ENCODE measurements at places on chromosomes 13 and 19.

GRCh38 chr13:100673713-100674571 is 653 bp downstream of the TMTC4 start:
- peak; percentile 38 for DNase-seq

DNA sequence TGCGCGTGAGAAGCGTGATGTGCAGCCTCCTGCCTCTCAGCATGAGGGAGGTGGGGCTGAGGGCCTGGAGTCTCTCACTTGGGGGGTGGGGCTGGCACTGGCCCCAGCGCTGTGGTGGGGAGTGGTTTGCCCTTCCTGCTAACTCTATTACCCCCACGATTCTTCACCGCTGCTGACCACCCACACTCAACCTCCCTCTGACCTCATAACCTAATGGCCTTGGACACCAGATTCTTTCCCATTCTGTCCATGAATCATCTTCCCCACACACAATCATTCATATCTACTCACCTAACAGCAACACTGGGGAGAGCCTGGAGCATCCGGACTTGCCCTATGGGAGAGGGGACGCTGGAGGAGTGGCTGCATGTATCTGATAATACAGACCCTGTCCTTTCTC is 8.7 kb downstream of the CD177 start:
- no peak for DNase-seq

DNA sequence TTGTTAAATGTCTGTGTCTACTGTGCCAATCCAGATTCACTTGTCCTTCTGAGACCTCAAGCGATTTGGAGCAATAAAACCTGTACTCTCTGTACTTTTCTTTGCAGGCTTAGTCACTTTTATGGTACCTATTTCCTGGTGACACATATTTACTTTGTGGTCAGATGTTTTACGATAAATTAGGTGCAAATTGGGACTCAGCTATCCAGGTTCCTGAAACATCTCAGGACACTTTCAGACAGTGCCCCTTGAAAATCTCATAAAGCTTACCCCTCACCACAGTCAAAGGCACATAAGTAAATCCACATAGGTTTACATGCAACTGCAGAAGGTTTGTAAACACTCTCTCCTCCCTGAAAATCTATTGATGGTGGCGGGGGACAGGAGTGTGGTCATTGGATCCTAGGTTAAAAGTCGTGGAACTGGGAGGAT is 438.8 kb downstream of the EFNB2 start:
- no peak for DNase-seq

- DNase-seq = no peak
Observed at GRCh38 chr19:57437931-57438330, 2.8 kb downstream of the ZNF749 start.

DNA sequence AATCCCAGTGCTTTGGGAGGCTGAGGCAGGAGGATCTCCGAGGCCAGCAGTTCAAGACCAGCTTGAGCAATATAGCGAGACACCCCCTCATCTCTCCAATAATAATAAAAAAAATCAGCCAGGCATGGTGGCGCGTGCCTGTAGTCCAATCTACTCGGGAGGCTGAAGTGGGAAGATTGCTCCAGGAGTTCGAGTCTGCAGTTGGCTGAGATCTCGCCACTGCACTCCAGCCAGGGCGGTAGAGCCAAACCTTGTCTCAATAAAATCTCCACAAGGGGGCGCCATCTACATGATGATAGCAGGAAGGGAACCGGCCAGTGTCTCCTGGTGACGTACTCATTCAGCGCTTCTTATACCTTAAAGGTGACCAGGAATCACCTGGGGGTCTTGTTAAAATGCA is 13.6 kb upstream of the C5AR1 start:
- peak; percentile 93 for DNase-seq

DNA sequence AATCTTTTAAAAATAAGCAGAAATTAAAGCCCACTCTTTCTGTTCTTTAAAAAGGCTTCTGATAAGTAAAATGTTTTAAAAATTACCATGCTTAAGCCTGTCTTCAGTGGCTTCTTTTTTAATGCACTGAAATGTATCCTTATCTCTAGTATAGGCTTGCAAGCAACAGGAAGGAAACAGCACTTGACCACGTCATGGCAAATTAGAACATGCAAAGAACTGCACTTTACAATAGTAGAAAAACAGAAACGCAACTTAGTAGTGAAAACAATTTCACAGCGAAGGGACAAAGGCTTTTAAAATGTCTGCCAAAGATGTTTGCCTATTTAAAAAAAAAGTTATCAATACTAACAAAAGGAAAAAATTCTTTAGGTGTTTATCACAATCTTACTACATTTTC is 36.3 kb downstream of the ELF1 start:
- no peak for DNase-seq

- no peak for DNase-seq
Observed at GRCh38 chr19:54373781-54374631, 9.3 kb upstream of the LAIR1 start.

DNA sequence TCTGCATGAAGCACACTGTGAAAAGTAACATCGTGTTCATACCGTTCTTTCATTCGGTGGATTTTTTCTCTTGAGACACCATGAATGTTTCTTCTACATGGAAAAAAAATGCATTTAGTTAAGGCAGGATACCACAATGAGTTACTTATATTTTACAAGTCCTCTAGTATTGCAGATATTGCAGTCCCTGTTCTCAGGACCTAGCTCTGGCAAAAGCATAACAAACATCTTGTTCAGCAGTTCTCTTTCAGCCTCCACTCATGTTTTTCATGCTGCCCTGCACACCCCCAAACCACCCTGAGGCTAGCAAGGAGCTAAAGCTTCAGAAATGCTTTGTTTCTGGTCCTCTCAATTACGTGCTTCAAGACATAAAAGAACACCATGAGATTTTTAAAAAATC is 24.8 kb downstream of the N4BP2L1 start:
- DNase-seq = no peak

- DNase-seq = no peak
Observed at GRCh38 chr13:75165543-75166230, 316.3 kb downstream of the TBC1D4 start.

- DNase-seq = peak; percentile 30
Observed at GRCh38 chr19:15200553-15201364, at the start of gene NOTCH3. NOTCH3 (minus strand) TSS chr19:15200995; CDS start chr19:15200905, 90 bp downstream.

- DNase-seq = no peak
Observed at GRCh38 chr13:98462946-98463345, 114.0 kb downstream of the STK24 start.

DNA sequence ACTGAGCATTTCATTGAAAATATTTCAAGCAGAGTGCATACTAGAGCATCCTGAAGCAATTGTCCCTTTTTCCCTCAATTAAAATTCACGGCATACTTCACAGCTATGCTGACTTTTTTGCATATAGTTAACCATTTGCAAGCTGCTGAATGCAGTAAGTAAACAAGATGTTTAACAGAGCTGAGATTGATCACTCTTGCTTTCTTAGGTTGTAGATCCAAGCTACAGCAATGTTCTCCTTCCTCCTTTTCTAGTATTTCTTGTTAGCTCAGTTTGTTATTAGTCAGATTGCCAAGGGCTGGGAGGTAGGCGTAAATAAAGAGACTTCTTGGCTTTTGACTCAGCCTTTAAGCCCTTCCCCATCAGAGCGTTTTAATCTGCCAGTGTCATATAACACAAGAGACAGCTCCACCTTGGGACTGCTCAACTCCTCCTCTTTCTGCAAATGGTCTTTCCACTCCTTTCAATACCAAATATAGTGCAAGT is at the start of gene SLITRK6:
Gene SLITRK6 (minus strand): TSS at position 323 of the 486 bp plus-strand sequence. CDS start 2,911 bp downstream, outside the sequence.
- peak; percentile 26 for DNase-seq

GRCh38 chr13:67075239-67075638 is 154.9 kb downstream of the PCDH9 start:
- no peak for DNase-seq

- DNase-seq = no peak
Observed at GRCh38 chr13:49481788-49482187, 14.0 kb upstream of the PHF11 start.

DNA sequence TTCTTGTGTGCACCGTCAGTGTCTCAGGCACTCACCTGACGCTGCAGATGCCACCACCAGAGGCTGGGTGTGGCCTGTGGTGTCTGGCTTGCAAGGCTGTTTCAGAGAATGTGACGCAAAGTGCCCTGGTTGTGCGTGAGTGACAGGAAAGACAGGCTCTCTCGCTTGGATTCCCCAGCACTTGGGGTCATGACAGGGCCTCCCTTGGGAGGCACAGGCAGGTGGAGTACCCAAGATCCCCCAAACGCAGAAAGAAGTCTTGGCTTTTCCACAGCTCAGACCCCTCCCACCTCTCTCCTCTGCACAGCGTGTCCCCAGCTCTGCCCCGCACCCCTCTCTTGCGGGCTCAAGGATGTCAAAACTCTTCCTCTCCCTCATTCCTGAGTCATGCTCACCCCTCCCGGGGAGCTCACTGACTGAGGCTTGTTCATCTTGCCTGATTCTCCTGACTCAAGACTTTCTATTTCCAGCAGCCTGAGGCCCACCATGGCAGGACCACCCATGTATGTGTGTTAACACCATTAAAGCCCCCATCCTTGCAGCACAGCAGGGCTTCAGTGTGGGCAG is 21.0 kb downstream of the DHX34 start:
- DNase-seq = no peak

- DNase-seq = peak; percentile 77
Observed at GRCh38 chr19:43618921-43619261, 538 bp downstream of the ZNF428 start.

- no peak for DNase-seq
Observed at GRCh38 chr19:17879466-17879865, 7.7 kb downstream of the SLC5A5 start.

GRCh38 chr13:93522501-93522900 is 295.9 kb downstream of the GPC6 start:
- DNase-seq = no peak

DNA sequence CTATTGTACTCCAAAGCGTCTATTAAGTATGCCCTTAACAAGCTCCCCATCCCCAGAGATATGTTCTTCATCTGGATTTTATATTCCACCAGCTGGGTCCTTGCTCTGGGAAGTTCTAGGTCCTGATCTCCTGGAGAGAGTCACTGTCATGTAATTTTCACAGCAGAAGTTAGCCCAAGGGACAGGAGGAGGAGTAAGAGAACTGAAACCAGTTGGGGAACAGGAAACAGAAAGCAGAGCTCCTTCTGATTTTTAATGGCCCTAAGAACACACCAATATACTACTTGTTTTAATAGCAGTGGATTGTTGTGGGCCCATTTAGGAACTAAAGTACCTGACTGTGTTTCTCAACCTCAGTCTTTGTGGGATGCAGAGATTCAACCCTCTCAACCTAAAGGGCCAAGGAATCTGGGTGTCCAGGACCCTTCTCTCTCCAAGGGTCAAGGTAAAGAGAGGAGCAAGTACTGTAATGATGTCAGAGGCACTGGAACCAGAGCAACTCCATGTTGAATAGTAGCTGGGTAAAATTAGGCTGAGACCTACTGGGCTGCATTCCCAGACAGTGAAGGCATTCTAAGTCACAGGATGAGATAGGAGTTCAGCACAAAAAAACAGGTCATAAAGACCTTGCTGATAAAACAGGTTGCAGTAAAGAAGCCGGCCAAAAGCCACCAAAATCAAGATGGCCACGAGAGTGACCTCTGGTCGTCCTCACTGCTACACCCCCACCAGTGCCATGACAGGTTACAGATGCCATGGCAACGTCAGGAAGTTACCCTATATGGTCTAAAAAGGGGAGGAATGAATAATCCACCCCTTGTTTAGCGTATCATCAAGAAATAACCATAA is 8.1 kb upstream of the FPR3 start:
- DNase-seq = no peak

GRCh38 chr13:83877651-83878355 is 4.5 kb downstream of the SLITRK1 start:
- no peak for DNase-seq

DNA sequence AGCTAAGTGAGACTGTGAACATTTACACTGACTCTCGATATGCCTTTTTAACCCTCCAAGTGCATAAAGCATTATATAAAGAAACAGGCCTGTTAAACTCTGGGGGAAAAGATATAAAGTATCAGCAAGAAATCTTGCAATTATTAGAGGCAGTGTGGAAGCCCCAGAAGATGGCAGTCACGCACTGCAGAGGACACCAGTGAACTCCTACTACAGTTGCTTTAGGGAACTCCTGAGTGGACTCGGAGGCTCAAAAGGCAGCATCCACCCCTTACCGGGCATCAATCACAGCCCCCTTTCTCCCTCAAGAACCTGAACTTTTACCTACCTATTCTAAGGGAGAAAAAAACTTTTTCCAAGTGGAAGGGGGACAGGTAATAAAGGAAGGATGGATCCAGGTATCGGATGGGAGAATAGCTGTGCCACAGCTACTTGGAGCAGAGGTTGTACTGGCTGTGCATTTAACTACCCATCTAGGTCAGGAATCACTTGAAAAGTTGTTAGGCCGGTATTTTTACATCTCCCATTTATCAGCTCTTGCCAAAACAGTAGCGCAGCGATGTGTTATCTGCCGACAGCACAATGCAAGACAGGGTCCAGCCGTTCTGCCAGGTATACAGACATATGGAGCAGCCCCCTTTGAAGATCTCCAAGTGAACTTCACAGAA is 80.1 kb downstream of the ZNF486 start:
- no peak for DNase-seq

GRCh38 chr13:103303078-103303651 is 236.9 kb upstream of the SLC10A2 start:
- DNase-seq = no peak

DNA sequence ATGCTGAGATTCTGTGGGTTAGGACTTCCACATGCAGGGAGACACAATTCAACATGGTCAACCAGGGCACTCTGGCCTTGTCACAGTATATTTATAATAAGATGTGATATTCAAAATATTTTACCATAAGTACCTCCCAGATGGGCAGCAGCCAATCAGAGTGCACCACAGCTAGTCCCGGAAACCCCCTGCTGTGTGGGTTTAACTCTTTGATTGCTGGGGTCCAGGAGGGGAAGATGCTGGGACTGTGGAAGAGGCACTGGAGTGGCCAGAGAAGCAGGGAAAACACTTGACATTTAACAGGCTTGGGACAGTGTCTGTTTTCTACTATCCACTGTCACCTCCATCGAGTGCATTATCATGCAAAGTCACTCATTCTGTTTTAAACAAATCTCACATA is 99.0 kb downstream of the MBNL2 start:
- DNase-seq = no peak

DNA sequence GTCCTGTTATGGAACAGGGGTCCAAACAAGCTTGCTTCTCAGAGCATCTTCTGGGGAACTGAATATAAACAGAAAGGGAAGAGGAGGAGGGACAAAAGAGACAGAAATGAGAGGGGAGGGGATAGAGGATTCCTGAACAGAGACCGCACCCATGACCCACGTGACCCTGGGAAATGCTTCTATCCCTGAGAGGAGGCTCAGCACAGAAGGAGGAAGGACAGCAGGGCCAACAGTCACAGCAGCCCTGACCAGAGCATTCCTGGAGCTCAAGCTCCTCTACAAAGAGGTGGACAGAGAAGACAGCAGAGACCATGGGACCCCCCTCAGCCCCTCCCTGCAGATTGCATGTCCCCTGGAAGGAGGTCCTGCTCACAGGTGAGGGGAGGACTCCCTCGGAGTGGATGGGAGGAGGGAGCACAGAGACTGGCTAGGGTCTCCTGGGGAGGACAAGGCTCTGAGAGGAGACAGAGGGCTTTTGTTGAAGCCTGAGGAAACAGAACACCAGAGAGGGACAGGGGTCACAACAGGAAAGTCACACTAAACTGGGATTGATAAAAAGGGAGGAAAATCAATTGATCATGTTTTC is at the start of gene CEACAM6:
Gene CEACAM6 (plus strand): TSS at position 203 of the 586 bp plus-strand sequence. CDS start 109 bp downstream, at position 312.
- DNase-seq = no peak
